HEK293T (cell line): ENCODE measurements at places on chromosomes 4 and X.

GRCh38 chr4:70749313-70749712 is 27.5 kb downstream of the RUFY3 start:
- no peak for DNase-seq

DNA sequence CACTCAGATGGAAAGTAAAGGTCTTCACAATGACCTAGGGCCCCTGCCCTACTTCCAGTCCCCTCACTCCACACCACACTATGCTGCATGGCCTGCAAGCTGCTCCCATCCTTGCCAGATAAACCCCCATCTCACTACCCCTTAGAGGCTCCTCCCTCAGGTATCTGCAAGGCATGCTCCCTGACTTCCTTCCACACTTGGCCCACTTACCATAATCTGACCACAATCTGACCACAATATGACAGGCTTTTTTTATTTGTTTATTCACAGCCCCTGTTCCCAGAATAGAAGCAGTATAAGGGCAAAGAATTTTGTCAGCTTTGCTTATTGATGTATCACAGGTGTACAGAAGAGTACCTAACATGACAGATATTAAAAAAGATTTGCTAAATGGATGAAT is 124.7 kb downstream of the CAMK2D start:
- DNase-seq = no peak

DNA sequence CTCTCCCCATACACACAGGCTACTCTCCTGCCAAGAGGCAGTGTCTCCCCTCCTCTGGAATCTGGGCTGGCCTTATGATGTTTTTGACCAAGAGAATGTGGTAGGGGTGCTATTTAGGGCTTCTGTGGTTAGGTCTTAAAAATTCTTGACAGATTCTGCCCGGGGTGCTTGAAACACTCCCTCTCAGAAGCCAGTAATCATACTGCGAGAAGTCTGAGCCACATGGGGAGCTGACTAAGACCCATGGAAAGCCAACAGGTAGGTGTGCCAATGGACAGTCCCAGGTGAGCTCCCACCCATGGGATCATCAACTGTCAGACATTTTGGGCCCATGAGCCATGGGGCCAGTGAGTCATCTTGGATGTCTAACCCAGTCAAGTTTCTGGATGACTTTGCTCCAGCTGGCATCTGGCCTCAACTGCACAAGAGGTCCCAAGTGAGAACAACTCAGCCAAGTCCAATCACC is 315.7 kb downstream of the FBXW7 start:
- DNase-seq = no peak

- DNase-seq = no peak
Measured at GRCh38 chrX:38595801-38596200, 34.5 kb downstream of the TSPAN7 start.

GRCh38 chr4:25863347-25863784 is 578 bp upstream of the SEL1L3 start:
- no peak for DNase-seq

DNA sequence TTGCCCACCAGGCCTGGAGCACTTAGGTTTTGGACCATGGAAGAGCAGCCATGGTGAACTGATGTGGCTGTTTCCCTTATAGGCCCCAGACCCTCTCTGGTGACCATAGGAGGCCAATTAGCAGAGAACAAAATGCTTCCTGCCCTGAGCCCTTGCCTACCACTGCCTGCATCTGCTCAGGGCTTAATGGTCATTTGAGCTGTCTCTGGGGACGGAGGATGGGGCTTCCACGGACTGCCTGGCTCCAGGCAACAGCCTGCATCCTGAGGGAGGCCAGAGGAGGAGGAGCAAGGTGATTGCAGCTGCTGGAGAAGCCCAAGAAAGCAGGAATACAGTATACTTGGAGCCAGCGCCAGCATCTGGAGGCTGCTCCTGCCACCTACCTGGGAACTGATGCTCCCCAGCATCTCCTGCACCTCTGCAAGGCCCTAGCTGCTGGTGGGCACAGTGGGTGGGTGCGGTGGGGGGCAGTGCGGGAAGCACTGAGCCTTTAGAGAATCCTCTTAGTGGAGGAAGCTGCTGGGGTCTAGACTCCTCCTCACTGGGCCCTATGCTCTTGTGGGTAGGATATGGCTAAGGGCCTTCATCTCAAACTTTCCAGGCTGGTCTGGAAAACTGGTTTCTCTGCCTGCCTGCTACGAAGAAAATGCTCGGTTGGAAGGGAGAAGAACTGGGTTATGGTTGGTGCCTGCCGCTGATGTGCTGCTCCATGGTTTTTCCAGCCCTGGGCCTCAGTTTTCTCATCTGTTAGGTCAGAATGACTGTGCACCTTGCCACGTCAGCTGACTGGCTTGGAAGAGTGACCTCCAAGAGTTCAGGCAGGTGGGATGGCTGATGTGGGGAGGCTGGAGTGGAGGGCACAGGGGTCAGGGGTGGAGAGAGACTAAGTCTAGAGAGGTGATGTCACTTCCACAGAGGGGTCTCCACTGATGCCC is 158.8 kb upstream of the PJA1 start:
- DNase-seq = peak; percentile 19

- DNase-seq = no peak
Measured at GRCh38 chrX:52217494-52218160, 32.9 kb downstream of the MAGED4 start.

- DNase-seq = no peak
Measured at GRCh38 chr4:138865765-138866164, 149.8 kb upstream of the NOCT start.

- no peak for DNase-seq
Measured at GRCh38 chr4:22090661-22091351, 142.2 kb upstream of the KCNIP4 start.

GRCh38 chr4:88908003-88908402 is 149.0 kb downstream of the FAM13A start:
- no peak for DNase-seq

GRCh38 chrX:155009994-155010472 is 12.5 kb downstream of the F8 start:
- no peak for DNase-seq

- DNase-seq = peak; percentile 57
Measured at GRCh38 chr4:109406337-109406931, 27.2 kb upstream of the SEC24B start.

GRCh38 chr4:44231006-44231405 is 217.6 kb downstream of the KCTD8 start:
- no peak for DNase-seq

DNA sequence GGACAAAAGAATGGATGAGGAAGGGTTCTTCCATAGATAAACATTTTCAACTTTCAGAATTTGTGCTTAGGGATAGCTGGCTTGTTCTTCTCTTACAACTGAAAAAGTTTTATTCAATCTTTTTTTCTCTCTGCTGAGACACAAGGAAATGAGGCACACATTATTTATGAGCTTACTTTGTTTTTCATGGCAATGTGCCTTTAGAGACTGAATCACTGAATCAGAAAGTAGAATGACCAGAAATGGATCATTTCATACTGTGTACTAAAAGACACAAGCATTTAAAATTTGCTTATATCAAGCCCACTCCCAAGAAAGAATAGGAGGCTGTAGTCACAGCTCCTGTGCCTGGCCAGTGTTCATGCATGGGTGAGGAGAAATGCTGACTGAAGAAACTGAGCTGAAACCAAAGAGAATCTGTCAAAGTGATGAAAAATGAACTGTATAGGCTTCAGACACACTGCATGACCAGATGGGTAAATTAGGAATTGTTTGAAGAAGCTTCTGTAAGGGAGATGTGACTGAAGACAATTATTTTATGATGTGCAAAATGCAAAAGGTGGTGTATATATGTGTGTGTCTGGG is 413.8 kb downstream of the RAPGEF2 start:
- no peak for DNase-seq

GRCh38 chr4:86980230-86980629 is 45.4 kb downstream of the AFF1 start:
- DNase-seq = no peak

GRCh38 chr4:96039217-96039616 is 199.3 kb downstream of the PDHA2 start:
- DNase-seq = no peak

DNA sequence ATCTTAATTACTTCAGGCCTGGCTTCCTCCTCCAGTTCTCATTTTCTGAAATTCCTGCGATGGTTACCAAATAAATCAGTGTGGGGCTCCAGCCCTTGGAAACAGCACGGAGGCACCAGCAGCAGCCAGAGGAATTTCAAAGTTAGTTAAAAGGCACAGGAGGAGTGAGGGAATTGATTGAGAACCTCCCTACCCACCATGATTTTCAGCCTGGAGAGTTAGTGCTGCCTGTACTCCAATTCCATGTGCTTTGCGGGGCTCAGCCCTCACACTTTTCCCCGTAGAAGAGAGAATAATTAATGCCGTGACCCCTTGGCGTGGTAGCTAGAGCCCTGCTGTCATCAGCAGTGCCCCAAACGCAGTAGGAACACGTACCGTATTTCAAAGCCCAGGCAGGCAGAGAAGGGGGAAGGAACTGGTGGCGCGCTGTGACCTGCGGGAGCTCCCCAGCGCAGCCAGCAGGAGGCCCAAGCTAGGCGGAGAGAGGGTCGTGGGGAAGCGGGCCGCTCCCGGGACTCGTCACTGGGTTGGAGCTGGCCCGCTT is 84.0 kb upstream of the IGFBP7 start:
- DNase-seq = no peak

DNA sequence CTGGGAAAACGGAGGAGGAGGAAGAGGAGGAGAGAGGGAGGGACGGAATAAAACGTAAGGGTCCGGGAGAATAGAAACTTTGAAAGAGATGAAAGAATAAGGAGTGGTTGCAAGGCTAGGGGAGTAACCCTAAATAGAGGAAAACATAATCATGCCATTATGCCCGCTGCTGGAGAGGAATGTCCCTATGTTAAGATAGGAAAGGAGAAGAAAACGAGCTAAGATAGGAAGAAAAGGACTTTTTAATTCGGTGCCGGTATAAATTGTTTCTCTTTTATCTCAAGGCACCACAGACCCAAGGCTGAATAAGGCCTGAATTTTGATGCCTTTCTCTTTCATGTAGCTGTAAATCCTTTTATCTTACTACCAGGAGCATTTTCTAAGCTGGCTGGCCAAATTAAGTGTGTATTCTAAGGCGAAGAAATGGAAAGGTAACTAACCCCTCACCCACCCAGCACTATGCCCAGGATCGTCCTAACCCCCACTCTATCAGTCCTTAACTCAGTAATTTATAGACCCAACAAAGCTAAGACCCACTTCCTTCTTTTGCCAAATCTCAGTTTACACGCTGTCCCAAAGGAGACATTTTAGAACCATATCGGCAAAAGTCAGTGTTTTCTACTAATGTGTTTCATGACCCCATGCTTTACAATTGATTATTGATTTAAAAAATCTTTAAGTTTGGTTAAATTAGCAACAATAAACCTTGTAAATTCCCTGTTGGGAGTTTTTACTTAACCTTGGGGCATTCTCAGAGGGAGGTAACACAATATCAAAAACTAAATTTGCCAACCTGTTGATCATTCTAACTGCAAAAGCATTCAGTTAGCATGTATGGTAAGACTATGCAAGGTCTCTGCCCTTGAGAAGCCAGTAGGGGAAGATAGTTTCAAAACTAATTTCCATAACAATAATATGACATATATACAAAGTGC is 1.1 kb upstream of the CUL4B start:
- no peak for DNase-seq

- DNase-seq = no peak
Measured at GRCh38 chr4:124964251-124964650, 251.7 kb upstream of the ANKRD50 start.

- no peak for DNase-seq
Measured at GRCh38 chrX:58044130-58044529, 133.9 kb upstream of the ZXDA start.
